ENCODE measurements at places on chromosomes 6 and 20.
A peak's percentile ranks its signal among the peaks of the same experiment; 100 is the strongest.

DNA sequence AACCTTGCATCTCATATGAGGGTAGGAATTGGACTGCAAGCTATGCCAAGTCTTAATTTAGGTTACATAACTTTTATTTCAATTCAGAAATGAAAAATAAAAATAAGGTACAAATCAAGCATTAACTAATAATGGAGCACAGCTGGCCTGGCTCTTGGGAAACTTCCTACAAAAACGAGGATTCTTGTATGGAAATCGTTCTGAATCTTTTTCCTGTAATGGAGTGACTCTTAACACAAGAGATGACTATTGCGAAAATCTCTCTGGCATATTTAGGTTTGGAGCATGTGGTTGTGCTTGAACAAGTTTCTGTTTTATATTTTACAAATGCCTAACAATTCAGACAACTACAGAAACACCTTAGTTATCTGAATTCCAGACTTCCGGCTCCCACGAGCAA is 34.0 kb upstream of the PI16 start:
- no peak for DNase-seq

- no peak for DNase-seq
Measured at GRCh38 chr20:26167499-26167898, 470.8 kb upstream of the ZNF337 start.

GRCh38 chr6:41692730-41693129 is 42.7 kb downstream of the TFEB start:
- DNase-seq = no peak

- no peak for DNase-seq
Measured at GRCh38 chr6:161961796-161962195, 687.9 kb upstream of the AGPAT4 start.

DNA sequence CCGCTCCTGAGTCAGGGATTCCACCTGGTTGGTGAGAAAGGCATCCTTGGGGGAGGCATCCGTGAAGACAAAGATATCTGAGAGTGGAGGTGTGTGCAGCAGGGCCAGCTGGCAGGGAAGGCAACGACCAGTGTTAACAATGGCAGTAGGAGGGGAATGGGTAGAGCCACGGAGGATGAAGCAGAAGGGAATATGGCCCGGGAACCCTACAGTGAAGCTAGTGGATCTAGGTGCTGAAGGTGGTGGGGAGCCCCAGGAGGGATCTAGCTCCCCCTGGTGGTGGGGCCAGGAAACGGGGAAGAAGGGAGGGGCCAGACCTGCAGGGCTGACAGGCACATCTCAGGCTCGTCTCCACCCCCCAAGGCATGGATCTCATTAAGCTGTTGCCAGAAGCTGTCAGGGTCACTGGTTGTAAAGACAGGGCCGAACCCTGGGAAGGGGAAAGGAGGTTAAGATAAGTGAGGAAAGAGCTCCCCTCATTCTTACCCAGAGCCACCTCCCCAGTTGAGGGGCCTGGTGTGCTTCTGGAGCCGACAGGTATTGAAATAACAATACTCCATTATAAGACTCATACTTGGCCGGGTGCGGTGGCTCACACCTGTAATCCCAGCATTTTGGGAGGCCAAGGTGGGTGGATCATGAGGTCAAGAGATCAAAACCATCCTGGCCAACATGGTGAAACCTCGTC is 7.3 kb downstream of the VWA7 start:
- peak; percentile 66 for DNase-seq

GRCh38 chr6:44831002-44831610 is 443.6 kb downstream of the CDC5L start:
- DNase-seq = no peak

GRCh38 chr6:26029857-26030653 is 57.2 kb upstream of the HFE start:
- DNase-seq = no peak

DNA sequence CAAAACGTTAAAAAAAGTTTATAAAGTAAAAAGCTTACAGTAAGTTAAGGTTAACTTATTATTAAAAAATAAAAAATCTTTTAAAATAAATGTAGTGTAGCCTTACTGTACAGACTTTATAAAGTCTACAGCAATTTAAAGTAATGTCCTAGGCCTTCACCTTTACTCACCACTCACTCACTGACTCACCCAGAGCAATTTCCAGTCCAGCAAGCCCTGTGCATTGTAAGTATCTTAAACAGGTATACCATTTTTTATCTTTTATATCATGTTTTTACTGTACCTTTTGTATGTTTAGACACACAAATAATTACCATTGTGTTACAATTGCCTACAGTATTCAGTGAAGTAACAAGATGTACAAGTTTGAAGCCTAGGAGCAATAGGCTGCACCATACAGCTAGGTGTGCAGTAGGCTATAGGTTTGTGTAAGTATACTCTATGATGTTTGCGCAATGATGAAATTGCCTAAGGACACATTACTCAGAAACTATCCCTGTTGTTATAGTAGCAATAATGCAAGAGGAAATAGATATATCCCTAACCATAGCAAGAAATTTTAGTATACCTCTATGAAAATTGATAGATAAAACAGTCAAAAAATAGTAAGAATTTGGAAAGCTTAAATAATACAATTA is 39.5 kb downstream of the FBXO5 start:
- no peak for DNase-seq

DNA sequence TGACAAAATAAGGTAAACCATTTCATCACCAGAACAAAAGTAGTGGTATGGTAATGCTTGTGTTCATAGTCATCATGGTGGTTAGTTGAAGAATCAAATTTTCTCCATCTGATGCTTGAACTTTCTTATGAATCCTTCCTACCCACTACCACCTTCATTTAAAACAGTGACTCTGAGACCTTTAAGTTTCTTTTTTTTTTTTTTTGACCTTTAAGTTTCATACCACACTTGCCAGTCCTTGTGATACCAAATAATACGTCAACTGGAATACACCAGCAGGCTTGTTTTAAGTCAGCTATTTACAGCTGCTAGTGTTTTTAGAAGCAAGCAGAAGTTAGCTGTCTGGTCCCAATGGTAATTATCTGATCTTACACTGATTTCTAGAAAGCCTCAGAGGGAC is 413.4 kb upstream of the SOX4 start:
- no peak for DNase-seq

DNA sequence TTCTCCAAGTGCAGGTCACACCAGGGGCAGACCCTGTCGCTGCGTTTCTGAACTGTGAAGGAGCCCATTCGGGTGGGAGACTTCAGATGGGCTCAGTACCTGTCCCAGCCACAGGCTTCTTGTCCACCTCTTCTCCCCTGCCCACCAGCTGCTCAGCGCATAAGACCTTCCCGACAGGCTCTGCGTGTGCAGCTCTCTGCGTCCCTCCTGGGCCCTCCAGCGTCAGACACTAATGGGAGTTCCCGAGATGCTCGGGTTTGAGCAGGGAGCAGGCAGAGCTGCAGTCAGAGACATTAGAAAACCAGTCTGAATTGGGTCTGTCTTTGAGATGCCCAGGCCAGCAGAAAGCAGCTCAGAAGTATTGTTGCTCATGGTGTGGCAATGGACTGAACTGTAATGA is 50.4 kb downstream of the TCP11 start:
- DNase-seq = no peak

- no peak for DNase-seq
Measured at GRCh38 chr6:96007663-96008062, 8.1 kb upstream of the FUT9 start.

GRCh38 chr6:145224450-145224849 is 510.9 kb downstream of the EPM2A start:
- no peak for DNase-seq

GRCh38 chr6:98843271-98844243 is 9.2 kb downstream of the POU3F2 start:
- DNase-seq = no peak

GRCh38 chr6:26318459-26319404 is 46.3 kb upstream of the BTN3A2 start:
- DNase-seq = no peak
